ENCODE measurements at places on chromosomes 3 and 15. TPM values are rescaled to one million over a fixed set of nuclear protein-coding genes. Genes with fewer than 3 reads are reported as not detected.

GRCh38 chr3:37237252-37237651, 62.9 kb upstream of the LRRFIP2 start:
- H3K4me3 ChIP-seq, result no peak overlapping the region
- no peaks in the 10 kb centered on the region for H3K36me3 ChIP-seq
- H3K27me3 ChIP-seq, result no peaks in the 10 kb centered on the region
- H3K27ac ChIP-seq, result no peak overlapping the region

DNA sequence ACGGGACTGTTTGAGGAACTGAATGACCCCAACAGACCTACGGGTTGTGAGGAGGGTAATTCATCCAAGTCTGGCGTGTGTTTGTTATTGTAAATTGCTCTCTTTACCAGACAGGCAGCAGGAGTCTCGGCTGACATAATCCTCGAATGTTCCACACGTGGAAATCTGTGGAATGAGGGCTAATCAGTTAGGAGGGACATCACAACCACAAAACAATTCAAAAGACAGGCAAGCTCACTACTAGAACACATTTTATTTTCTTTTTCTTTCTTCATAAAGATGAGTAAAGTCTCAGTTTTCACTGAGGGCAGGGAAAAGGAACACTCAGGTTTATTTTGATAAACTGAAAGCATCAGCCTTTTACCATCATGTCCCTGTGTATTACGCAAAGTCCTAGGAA, 53.8 kb downstream of the GRK7 start:
- no peak overlapping the region for H3K27ac ChIP-seq
- no peaks in the 10 kb centered on the region for H3K36me3 ChIP-seq
- DNase-seq, result no peak
- no peak overlapping the region for H3K4me3 ChIP-seq
- peaks cover 5% of the 10 kb centered on the region for H3K27me3 ChIP-seq

DNA sequence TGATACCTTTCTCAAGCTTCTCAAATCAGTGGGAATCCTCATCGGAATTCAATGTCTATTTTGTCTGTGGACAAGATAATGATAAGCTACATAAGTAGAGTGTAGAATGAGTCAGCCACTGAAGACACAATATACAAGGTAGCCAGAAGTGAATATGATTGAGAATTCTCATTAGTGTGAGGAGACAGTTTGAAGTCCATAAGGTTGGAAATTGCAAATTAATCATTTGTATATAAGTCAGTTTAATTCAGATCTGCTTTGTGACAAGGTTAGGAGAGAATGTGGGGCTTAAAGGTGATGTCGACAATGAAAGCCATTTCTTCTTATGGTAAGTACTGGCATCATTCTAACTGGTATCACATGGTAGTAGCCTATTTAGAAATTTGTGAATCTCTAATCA, 4.2 kb downstream of the ARPP21 start:
- H3K27ac ChIP-seq, result no peak overlapping the region
- H3K36me3 ChIP-seq, result no peaks in the 10 kb centered on the region
- H3K4me1 ChIP-seq, result no peaks in the 10 kb centered on the region
- no peak overlapping the region for H3K4me3 ChIP-seq

DNA sequence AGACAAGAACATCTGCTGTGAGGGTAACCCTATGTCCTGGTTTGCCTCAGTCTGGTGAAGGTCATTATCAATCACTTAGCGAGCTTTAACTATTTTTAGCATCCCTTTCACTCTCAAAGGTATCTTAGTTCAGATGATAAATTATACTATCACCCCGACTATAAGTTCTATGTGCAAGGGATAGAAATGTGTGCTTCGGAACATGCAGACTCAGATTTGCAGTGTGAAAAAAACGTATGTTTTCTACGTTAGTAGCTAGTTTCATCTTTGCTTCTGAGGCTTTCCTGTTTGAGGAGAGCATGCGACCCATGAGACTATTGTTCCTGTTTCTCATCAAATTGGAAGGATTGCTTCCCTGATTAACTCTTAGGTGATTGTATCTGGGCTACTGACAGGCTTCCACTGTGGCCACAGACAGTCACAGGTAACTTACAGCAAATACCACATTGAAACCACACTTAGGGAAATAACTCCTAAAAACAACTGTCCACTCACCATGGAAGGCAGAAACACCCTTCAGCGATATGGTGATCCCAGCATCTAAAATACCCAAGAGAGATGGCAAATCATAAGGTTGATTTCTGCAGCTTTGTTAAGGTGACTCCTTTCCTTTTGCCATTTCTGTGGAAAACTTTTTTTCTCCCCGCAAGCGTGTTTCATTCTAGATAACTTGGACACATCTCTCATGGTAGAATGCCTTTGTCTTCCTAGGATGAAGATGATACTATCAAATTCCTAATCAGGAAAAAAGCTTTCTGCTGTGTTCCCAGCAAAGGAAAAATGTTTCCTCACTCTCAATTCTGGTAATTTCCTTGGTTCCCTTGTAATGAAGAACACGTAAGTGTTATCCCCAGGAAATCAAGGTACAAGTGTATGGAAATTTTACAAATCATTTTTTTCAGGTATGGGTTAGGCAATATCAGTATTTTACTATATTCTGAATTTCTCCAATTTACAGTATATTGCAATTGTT, 5.2 kb downstream of the GCSAM start:
- no peak overlapping the region for H3K27ac ChIP-seq
- H3K36me3 ChIP-seq, result no peaks in the 10 kb centered on the region
- no peak for DNase-seq
- H3K4me3 ChIP-seq, result no peak overlapping the region

GRCh38 chr3:45185052-45185451, 38.9 kb upstream of the CDCP1 start:
- no peaks in the 10 kb centered on the region for H3K27me3 ChIP-seq
- H3K27ac ChIP-seq, result no peak overlapping the region
- DNase-seq, result no peak
- no peaks in the 10 kb centered on the region for H3K4me1 ChIP-seq
- H3K4me3 ChIP-seq, result no peak overlapping the region
- H3K36me3 ChIP-seq, result no peaks in the 10 kb centered on the region

- H3K27me3 ChIP-seq, result no peaks in the 10 kb centered on the region
- no peaks in the 10 kb centered on the region for H3K36me3 ChIP-seq
- no peak overlapping the region for H3K4me3 ChIP-seq
- no peaks in the 10 kb centered on the region for H3K4me1 ChIP-seq
Observed at GRCh38 chr3:6542795-6543194, 318.1 kb upstream of the GRM7 start.

- DNase-seq, result no peak
- H3K27ac ChIP-seq, result no peak overlapping the region
- no peaks in the 10 kb centered on the region for H3K4me1 ChIP-seq
- H3K36me3 ChIP-seq, result no peaks in the 10 kb centered on the region
- no peaks in the 10 kb centered on the region for H3K27me3 ChIP-seq
Observed at GRCh38 chr15:27865926-27866325, 233.2 kb downstream of the OCA2 start.

DNA sequence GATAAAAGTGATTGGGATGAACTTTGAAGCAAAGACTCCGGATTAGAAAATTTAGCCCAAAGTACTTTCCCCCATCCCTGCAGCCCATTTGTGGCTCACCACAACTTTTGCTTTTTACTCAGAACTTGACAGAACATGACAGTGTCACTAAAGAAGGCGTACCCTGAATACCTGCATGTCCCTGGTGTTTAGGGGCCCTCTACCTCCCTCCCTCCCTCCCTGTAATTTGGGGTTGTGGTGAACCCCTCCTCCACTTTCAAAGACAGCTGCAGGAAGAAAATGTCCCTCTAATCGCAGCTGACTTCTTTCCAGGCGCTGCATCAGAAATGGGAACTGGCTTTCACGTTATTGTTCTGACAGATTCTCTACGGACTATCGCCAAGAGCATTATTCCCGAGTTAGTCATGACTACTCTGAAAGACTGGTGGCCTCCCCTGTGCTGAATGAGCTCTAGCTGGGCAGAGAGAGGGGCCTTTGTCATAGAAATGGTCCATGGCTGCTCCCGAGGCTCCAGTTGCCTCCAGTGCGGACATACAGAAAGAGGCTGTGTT, 93.2 kb upstream of the ARHGEF3 start:
- H3K4me1 ChIP-seq, result no peaks in the 10 kb centered on the region
- H3K27ac ChIP-seq, result no peak overlapping the region
- no peak overlapping the region for H3K4me3 ChIP-seq
- DNase-seq, result no peak
- H3K27me3 ChIP-seq, result no peaks in the 10 kb centered on the region
- no peaks in the 10 kb centered on the region for H3K36me3 ChIP-seq

- no peak overlapping the region for H3K4me3 ChIP-seq
- H3K36me3 ChIP-seq, result no peaks in the 10 kb centered on the region
- H3K27ac ChIP-seq, result no peak overlapping the region
- DNase-seq, result no peak
- H3K4me1 ChIP-seq, result no peaks in the 10 kb centered on the region
Observed at GRCh38 chr3:49712166-49712565, 7.3 kb downstream of the AMIGO3 start.

GRCh38 chr3:165217739-165218138, 21.6 kb upstream of the SLITRK3 start:
- H3K4me3 ChIP-seq, result no peak overlapping the region
- H3K27ac ChIP-seq, result no peak overlapping the region
- H3K4me1 ChIP-seq, result no peaks in the 10 kb centered on the region
- H3K27me3 ChIP-seq, result no peaks in the 10 kb centered on the region
- DNase-seq, result no peak

GRCh38 chr3:178195824-178196223, 340.4 kb upstream of the KCNMB2 start:
- H3K27me3 ChIP-seq, result no peaks in the 10 kb centered on the region
- H3K36me3 ChIP-seq, result no peaks in the 10 kb centered on the region
- no peak for DNase-seq
- H3K4me3 ChIP-seq, result no peak overlapping the region
- H3K4me1 ChIP-seq, result no peaks in the 10 kb centered on the region

GRCh38 chr15:85597155-85597815, 197.4 kb downstream of the KLHL25 start:
- no peaks in the 10 kb centered on the region for H3K4me1 ChIP-seq
- DNase-seq, result no peak
- H3K36me3 ChIP-seq, result no peaks in the 10 kb centered on the region
- H3K27ac ChIP-seq, result no peak overlapping the region
- H3K4me3 ChIP-seq, result no peak overlapping the region
- no peaks in the 10 kb centered on the region for H3K27me3 ChIP-seq

DNA sequence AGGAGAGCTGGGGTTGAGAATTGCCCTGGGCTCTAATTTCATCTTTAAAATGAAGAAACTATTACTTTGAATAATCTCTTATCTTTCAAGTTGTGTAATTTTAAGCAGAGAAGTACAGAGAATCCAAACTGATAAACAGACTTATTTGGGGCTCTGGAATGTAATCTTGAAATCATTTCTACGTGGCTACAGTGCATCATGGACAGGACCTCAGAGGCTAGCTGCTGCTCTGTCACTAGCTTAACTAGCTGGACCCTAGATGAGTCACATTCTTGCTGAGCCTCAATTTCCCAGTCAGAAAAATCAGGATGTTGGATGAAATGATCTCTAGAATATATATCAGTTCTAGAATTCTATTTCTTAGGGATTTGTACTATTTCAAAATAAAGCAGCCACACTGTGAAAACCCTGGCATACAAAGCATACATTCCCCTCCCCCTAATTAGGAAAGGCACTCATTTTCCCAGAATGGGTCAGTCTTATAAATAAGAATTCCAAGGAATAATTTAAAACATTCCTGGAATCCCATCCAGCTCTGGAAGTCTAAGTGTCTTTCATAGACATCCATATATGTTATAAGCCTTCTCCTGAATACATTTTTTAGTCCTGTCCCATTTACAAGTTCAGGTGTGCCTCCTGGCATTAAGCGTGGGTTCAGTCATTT, 47.2 kb downstream of the RASGRP1 start:
- H3K27ac ChIP-seq, result no peak overlapping the region
- no peaks in the 10 kb centered on the region for H3K36me3 ChIP-seq
- H3K4me1 ChIP-seq, result no peaks in the 10 kb centered on the region
- H3K27me3 ChIP-seq, result peaks cover 10% of the 10 kb centered on the region
- H3K4me3 ChIP-seq, result no peak overlapping the region

The GPR62 gene
- total RNA-seq, result not detected

The NECTIN3 gene
- total RNA-seq, result 18.8 TPM

The SENP7 gene
- total RNA-seq, result 10.1 TPM

The FAM107A gene
- 0.08 TPM for total RNA-seq

The SUSD5 gene
- 16.3 TPM for total RNA-seq

The CYP8B1 gene
- 0.08 TPM for total RNA-seq
